Type B pancreatic cell (in vitro differentiated cells): ENCODE measurements at places on chromosomes 13 and 19. TPM values are rescaled to one million over a fixed set of nuclear protein-coding genes. Genes with fewer than 3 reads are reported as not detected.

PTPRH gene
- total RNA-seq: 3.9 and 4.3 TPM in 2 replicates

STOML3 gene
- total RNA-seq: 0.56 TPM in 1 of 2 replicates, not detected in the other

PTH2 gene
- not detected in 2 replicates for total RNA-seq

- DNase-seq: no peak
Measured at GRCh38 chr19:33520048-33520643, 1.4 kb downstream of the PEPD start.

GRCh38 chr13:22252281-22252830 lies 581.5 kb downstream of the FGF9 start:
- no peak for DNase-seq

- DNase-seq: no peak
Measured at GRCh38 chr13:20160306-20161274, at the start of gene GJA3. Gene GJA3 (minus strand): TSS chr13:20161052. CDS start chr13:20143288, 17,764 bp downstream.

GRCh38 chr19:44552324-44552723 lies 22.8 kb upstream of the CEACAM20 start:
- no peak for DNase-seq
